CD8-positive, alpha-beta memory T cell (primary cell): ENCODE measurements at places on chromosomes 1 and 21. TPM values are rescaled to one million over a fixed set of nuclear protein-coding genes. Genes with fewer than 3 reads are reported as not detected.
A peak's percentile ranks its signal among the peaks of the same experiment; 100 is the strongest.

- H3K36me3 ChIP-seq, result no peaks in the 10 kb centered on the region
- peak overlapping the region; percentile 38 for H3K4me3 ChIP-seq
- peaks cover 94% of the 10 kb centered on the region for H3K4me1 ChIP-seq
- H3K27ac ChIP-seq, result peak overlapping the region; percentile 58
- peak; percentile 70 for DNase-seq
- H3K27me3 ChIP-seq, result no peaks in the 10 kb centered on the region
These were observed 30.8 kb upstream of the ABCG1 start for GRCh38 chr21:42187976-42188653.

DNA sequence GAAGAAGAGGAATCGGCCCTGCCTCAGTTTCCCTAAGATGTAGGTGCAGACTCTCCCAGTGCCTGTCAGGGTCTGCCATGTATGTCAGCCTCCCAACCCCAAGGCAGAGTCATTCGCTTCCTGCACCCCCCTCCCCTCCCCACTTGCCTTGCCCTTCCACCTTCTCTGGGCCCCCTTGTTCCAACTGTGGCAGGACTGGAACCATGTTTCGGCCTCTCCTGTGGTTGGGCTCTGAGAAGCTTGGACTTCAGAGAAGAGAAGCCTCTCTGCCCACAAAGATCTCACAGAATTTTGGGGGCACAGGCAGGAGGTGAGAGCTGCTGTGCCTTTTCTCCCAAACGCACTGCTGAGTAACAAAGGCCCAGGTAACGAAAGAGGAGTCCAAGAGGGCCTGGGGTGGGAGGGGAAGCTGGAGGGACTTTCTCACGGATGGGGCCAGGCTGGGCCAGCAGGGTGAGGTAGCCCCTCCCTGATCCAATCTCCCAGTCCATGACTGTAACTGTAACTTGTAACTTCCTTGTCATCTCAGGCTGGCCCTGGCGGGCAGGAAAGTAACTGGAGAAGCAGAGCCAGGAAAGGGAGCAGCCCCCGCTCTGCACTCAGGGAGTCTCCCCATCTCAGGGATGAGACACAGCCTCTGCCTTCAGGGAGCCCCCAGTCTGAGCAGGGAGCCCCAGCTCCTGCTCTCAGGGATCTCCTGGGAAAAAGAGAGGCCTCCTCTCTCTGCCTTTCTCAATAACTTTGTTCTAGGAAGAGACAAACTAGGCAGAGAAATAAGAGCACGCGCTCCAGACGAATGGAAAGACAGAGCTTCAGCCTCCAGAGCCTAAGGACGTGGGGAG, 11.3 kb downstream of the CRABP2 start:
- H3K36me3 ChIP-seq, result no peaks in the 10 kb centered on the region
- H3K4me3 ChIP-seq, result no peak overlapping the region
- no peak for DNase-seq
- peaks cover 3% of the 10 kb centered on the region for H3K4me1 ChIP-seq

- no peak overlapping the region for H3K4me3 ChIP-seq
- DNase-seq, result no peak
- no peaks in the 10 kb centered on the region for H3K36me3 ChIP-seq
- no peaks in the 10 kb centered on the region for H3K27me3 ChIP-seq
These were observed 97.7 kb downstream of the RYR2 start for GRCh38 chr1:237139732-237140131.

DNA sequence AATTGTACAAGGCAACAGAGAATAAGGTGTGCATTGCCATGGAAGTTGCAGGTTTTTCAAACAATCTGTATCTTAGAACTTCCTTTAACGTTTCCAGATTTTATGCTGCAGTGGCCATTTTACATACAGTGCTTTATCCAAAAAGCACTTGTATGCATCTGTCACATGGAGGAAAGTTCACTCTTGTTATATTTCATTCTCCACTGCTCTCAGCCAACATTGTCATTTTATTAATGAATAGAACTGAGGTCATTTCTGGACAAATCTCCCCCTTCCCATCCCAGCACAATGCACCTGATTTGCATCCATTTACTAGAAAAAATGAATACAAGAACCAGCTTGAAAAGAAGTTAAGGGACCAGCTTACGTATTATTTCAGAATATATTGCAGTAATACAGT, 342.0 kb downstream of the USP25 start:
- no peak overlapping the region for H3K27ac ChIP-seq
- no peak for DNase-seq
- H3K36me3 ChIP-seq, result no peaks in the 10 kb centered on the region
- H3K27me3 ChIP-seq, result no peaks in the 10 kb centered on the region
- H3K4me1 ChIP-seq, result no peaks in the 10 kb centered on the region

- peaks cover 7% of the 10 kb centered on the region for H3K4me1 ChIP-seq
- no peak within 1 kb of the TSS for H3K27ac ChIP-seq
- no peak for DNase-seq
- H3K4me3 ChIP-seq, result no peak within 1 kb of the TSS
- H3K36me3 ChIP-seq, result no peaks in the 10 kb centered on the region
- H3K27me3 ChIP-seq, result no peaks in the 10 kb centered on the region
These were observed at the start of gene CATSPER4 for GRCh38 chr1:26190373-26190987. Gene CATSPER4 (plus strand): TSS chr1:26190602. CDS start chr1:26190628, 26 bp downstream.

DNA sequence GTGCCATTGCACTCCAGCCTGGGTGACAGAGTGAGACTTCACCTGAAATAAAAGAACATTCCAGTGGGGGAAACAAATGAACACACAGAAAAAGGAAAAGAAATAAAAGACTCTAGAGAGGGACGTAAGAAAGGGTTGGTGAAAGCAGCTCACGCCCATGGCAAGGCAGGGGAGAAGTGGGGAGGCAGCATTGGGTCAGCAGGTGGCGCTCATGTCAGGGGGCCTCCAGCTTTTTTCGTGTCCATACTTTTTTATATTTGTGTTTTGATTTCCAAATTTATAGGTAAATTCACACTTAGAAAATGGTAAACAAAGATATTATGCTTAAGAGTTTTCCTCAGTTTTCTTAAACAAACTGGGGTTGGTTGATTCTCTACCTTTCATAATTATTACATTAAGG, 45.5 kb downstream of the VPS13D start:
- no peak overlapping the region for H3K27ac ChIP-seq
- no peak for DNase-seq
- no peaks in the 10 kb centered on the region for H3K4me1 ChIP-seq
- no peak overlapping the region for H3K4me3 ChIP-seq

GRCh38 chr1:3237570-3237969, 168.6 kb downstream of the PRDM16 start:
- no peak overlapping the region for H3K4me3 ChIP-seq
- no peaks in the 10 kb centered on the region for H3K27me3 ChIP-seq
- H3K36me3 ChIP-seq, result no peaks in the 10 kb centered on the region
- H3K4me1 ChIP-seq, result no peaks in the 10 kb centered on the region
- no peak for DNase-seq

DNA sequence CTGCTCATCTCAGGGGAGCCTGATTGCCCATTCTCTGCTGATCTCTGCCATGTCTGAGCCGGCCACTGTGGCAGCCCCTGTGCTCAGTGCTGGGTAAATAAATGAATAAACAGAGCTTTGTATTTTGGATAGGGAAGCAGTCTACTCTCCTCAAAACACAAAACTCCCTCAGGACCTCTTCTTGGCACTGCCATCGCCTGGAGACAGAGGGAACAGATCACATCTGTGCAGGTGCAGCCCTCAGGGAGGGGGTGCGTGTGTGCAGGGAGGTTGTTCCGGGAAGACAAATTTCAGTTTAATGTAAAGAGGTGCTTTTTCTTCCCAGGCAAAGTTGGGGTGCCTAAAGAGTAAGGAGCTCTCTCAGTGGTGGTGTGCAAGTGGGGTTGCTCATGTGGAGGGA, 7.7 kb upstream of the FAM167B start:
- DNase-seq, result no peak
- H3K4me1 ChIP-seq, result peaks cover 16% of the 10 kb centered on the region
- H3K4me3 ChIP-seq, result no peak overlapping the region
- no peaks in the 10 kb centered on the region for H3K27me3 ChIP-seq
- H3K36me3 ChIP-seq, result no peaks in the 10 kb centered on the region

- no peak overlapping the region for H3K4me3 ChIP-seq
- peaks cover 18% of the 10 kb centered on the region for H3K36me3 ChIP-seq
- no peak for DNase-seq
- no peaks in the 10 kb centered on the region for H3K27me3 ChIP-seq
- H3K4me1 ChIP-seq, result no peaks in the 10 kb centered on the region
These were observed 13.5 kb downstream of the LZIC start for GRCh38 chr1:9929431-9930385.

GRCh38 chr1:228969953-228970800, 234.9 kb downstream of the RHOU start:
- no peak overlapping the region for H3K4me3 ChIP-seq
- H3K4me1 ChIP-seq, result no peaks in the 10 kb centered on the region
- DNase-seq, result no peak

GRCh38 chr1:93438716-93439115, 9.2 kb upstream of the FNBP1L start:
- no peaks in the 10 kb centered on the region for H3K27me3 ChIP-seq
- H3K36me3 ChIP-seq, result no peaks in the 10 kb centered on the region
- no peak for DNase-seq

- no peaks in the 10 kb centered on the region for H3K27me3 ChIP-seq
- no peaks in the 10 kb centered on the region for H3K4me1 ChIP-seq
- no peak overlapping the region for H3K27ac ChIP-seq
- no peak for DNase-seq
These were observed 862 bp upstream of the SGIP1 start for GRCh38 chr1:66532798-66533783.

DNA sequence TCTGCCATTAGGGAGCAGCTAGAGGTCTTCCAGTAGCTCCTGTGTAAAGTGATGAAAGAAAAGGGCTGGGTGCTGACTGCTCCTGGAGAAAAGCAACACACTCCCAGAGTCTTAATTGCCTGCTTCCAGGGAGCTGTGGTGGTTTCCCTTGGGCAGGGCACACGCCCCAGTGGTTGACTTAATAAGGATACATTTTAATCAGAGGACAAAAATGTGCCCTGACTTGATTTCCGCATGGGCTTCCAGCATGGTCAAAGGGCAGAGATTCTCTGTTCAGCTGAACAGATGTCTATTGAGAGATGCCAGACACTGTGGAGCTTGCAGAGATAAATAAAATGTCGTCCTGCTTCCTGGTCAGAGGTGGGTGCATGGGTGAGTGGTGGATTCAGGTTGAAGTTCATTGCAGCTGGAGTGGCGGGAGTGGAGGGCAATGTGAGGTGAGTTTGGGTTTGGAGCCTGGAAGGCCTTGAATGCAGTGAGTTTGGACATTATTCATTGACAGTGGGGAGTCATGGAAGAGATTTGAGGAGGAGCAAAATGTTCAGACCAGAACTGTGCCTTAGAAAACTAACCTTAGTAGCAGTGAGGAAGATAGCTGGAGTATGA, 16.0 kb downstream of the QSOX1 start:
- H3K27me3 ChIP-seq, result no peaks in the 10 kb centered on the region
- H3K36me3 ChIP-seq, result no peaks in the 10 kb centered on the region
- H3K4me3 ChIP-seq, result no peak overlapping the region
- no peaks in the 10 kb centered on the region for H3K4me1 ChIP-seq
- DNase-seq, result no peak

DNA sequence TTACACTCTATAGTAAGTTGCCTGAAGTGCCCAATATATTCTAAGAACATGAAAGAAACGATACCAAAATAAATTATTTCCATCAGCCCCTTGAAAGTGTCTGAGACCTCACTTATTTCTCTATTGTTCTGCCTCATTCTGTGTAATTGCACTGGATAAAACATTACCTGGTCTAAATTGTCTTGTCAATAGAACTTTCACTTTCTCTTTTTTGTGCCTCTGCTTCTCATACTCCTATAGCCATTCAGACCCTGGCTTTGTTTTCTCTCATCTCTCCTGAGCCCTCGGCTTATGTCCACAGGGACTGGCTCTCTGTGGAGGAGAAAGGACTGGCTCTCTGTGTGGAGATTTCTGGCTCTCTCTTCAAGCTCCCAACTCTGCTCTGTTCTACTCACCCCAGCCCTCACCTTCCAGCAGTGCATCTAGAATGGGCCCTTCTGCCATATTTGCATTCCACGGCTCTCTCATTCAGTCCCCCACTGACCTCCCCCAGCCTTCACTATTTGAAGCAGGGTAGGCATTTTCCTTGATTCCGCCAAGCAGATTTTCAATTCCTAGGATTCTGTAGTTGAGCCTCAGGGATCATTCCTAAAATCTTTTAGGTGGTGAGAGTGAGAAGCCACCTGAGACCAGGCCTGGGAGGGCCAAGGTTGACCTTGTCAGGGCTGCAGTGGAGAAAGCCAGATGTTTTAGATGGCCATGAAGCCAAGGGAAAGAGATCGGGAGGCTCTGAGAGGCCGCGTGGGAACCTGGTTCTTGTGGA, 15.9 kb upstream of the GALNT2 start:
- no peaks in the 10 kb centered on the region for H3K36me3 ChIP-seq
- no peaks in the 10 kb centered on the region for H3K4me1 ChIP-seq
- no peak for DNase-seq
- H3K27ac ChIP-seq, result no peak overlapping the region
- H3K4me3 ChIP-seq, result no peak overlapping the region

DNA sequence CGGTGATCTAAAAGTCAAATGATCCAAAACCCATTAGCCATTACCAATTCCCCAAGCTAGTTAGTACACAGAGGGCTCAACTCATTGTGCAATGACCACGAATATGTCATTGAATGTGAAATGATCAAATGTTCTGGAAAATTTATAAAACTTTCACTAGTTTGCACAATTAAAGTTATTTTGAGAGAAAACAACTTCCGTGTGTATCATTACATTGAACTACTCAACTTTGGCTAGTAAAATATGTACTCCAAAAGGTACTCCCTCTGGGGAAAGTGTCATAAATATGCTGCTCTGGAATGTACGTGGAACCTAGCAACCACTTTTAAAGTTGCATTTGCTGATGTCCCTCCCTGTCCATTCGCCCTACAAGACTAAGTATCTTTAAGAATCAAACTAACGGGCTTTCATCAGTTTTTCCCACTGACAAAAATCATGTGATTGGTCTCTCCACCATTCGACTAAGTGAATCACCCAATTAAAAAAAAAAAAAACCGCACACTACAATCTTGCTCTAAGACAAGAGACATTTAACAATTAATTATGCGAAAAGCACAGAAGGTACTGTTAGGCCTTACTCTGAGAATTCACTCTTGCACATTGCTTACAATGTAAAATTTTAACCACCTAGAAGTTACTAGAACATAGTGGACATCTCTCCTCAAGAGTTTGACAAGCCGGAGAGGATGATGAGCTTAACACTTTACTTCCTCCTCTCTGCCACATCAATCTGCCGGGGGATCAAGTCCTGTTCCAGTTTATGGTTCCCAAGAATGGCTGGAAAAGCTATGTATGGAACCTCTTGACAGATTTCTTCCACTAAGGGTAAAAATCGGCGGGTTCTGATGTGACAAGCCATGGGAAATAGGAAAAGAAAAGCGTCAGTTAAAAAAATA, 1.2 kb downstream of the ACBD3 start:
- peaks cover 19% of the 10 kb centered on the region for H3K4me1 ChIP-seq
- H3K4me3 ChIP-seq, result peak overlapping the region; percentile 97
- DNase-seq, result no peak
- no peaks in the 10 kb centered on the region for H3K27me3 ChIP-seq

- H3K27me3 ChIP-seq, result no peaks in the 10 kb centered on the region
- H3K27ac ChIP-seq, result no peak overlapping the region
- no peak for DNase-seq
- H3K4me1 ChIP-seq, result no peaks in the 10 kb centered on the region
- H3K4me3 ChIP-seq, result no peak overlapping the region
These were observed 796.3 kb downstream of the LRRIQ3 start for GRCh38 chr1:73401666-73402065.

Gene DDR2
- 0.09 TPM for polyA plus RNA-seq

Gene FCRLA
- not detected for polyA plus RNA-seq

Gene FASLG
- polyA plus RNA-seq, result 10.6 TPM

Gene OR10J1
- polyA plus RNA-seq, result not detected

Gene ACTN2
- polyA plus RNA-seq, result not detected

Gene LSS
- polyA plus RNA-seq, result 16.1 TPM

Gene OR14K1
- not detected for polyA plus RNA-seq

Gene PDC
- not detected for polyA plus RNA-seq

Gene FCMR
- polyA plus RNA-seq, result 574 TPM

Gene FCAMR
- polyA plus RNA-seq, result not detected

Gene VTCN1
- not detected for polyA plus RNA-seq

Gene CYP4A11
- not detected for polyA plus RNA-seq
